KG1 (cell line): ENCODE measurements at places on chromosomes 12 and 14.

GRCh38 chr12:131905630-131906091 lies 11.2 kb downstream of the ULK1 start:
- no peak for DNase-seq

DNA sequence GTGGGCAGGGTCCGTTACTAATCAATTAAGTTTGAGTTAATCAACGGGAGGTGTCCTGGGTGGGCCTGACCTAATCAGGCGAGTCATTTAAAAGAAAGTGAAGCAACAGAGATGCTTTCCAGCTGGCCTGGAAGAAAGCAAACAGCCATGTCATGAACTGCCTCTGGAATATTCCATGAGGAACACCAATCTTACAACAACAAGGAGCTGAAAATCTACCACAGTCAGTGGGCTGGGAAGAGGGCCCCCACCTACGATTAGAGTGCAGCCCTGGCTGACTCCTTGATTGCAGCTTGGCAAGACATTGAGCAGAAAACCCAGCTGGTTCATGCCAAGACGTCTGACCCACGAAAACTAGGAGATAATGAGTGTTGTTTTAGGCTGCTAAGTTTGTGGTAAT lies 56.2 kb downstream of the SSPN start:
- no peak for DNase-seq

GRCh38 chr14:98170575-98170974 lies 1101.4 kb downstream of the BCL11B start:
- DNase-seq = no peak

- no peak for DNase-seq
Measured at GRCh38 chr12:23025372-23026016, 400.5 kb downstream of the ETNK1 start.

- DNase-seq = no peak
Measured at GRCh38 chr12:49331380-49332222, 5.4 kb downstream of the C1QL4 start.
